ENCODE measurements at places on chromosomes 2 and 18.
A peak's percentile ranks its signal among the peaks of the same experiment; 100 is the strongest.

- DNase-seq = peak; percentile 69
These were observed 819.6 kb upstream of the FSHR start for GRCh38 chr2:49973917-49974368.

GRCh38 chr2:196591621-196592022, 47.9 kb upstream of the CCDC150 start:
- no peak for DNase-seq

DNA sequence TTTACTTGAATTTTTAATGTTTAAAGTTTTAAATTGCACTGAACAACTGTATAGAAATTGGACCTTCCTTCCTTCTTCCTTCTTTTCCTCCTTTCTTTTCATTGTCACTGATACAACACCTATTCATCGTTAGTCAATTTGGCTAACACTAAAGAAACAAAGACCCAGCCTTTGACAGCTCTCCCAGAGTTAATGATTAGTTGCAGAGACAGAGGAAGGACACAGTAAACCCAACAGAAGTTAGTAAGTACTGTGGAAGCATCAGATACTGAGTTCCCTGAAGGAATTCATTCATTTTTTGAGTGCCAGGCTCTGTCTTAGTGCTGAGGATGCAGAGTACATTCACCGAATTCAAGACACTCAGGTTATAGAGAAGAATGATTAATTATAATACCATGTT, 77.9 kb upstream of the RAB27B start:
- DNase-seq = no peak

- no peak for DNase-seq
These were observed 50.0 kb downstream of the SFXN5 start for GRCh38 chr2:73021371-73022010.

DNA sequence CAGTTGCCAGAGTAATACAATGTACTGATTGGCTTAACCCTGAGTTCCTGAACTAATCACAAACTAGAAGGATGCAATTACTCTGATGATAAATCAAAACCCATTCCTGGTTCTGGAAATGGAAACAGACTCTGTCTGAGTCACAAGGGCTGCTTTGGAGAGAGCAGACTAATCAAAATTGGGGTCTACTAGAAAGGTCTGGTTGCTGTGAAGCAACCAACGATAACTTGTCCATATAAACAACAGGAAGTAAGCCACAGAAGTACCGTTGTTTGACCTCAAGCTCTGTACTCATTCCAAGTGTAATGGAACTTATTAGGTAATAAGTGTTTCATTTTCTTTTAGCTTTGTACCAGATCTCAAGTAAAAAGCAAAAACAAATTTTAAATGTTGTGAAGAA, 49.7 kb downstream of the RASGRP3 start:
- DNase-seq = no peak

DNA sequence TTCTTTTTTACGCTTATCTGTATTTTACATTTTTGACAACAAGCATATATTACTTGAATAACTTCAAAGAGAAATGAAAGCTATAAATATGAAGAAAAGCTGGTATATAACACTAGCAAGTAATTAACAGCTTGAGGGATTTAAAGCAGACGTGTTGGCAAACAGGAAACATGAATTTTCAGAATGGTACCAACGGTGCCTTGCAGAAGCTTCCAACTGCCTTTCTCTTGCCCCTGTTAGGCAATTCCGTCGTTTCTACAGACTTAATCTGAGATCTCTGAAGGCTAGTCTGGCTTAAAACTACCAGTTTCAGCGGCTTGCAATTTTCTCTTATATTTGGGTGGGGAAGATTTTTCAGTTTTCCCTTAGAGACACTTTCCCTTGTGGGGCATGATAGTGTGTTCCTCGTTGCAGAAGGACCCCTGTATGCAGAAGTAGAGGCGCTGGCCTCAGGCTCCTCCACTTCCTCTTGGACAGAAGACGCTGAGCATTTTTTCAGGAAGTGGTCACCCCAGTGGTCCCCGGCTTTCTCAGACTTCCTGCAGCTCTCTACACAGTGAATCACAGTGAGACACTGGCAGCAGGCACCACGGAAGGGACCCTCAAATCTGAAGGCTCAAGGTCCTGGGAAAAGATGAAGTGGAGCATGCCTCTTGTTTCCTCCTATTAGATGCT, 56.2 kb upstream of the SLC16A14 start:
- no peak for DNase-seq

GRCh38 chr2:50582164-50582563, 449.8 kb downstream of the NRXN1 start:
- DNase-seq = no peak

GRCh38 chr2:220033546-220033945, 406.1 kb downstream of the SLC4A3 start:
- no peak for DNase-seq

DNA sequence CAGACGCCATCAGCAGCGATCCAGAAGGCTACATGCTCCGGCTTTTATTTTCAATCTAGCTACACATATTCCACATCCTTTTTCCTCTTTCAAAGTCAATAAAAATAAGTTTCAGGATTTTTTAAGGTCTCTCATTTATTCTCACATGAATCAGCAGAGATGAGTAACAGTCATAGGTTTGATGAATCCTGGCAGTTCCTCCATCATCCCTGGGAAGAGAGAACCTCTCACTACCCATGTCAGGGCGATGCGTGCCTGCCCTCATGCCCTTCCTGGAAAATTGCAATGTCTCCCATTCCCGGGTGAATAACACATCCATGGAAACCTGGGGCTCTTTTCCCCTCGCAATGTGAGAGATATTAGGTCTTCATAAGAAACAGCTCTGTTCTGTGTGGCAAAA, 301.1 kb upstream of the SMIM21 start:
- no peak for DNase-seq

DNA sequence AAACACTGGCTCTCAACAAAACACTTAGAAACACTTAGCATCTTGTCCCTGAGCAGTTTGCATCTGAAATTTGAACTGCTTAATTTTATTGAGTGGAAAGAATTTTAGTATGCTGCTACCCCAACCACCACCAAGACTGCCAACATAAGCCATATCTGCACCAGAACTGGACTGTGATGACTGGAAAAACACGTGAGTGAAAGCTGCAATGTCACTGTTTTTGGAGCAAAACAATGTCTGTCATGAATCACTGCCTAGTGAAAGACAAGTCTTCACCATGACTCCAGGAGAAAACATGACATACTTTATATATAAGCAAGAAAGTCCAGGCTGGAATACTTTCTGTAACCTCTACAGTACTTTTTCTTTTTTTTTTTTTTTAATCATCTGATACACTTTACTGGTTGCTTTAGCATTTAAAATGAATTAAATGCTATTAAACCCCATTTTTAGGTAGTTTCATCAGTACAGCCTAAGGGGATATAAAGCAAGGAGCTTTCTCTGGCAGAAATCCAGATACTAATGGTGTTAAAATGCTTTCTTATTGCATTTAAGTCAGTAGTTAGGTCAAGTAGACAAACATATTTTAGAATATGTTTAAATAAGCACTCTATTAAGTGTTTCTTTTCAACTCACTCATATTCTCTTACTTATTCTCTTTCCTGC, 2129.4 kb upstream of the PIK3C3 start:
- DNase-seq = no peak

- no peak for DNase-seq
These were observed 48.1 kb downstream of the TMEM185B start for GRCh38 chr2:120174963-120175581.

DNA sequence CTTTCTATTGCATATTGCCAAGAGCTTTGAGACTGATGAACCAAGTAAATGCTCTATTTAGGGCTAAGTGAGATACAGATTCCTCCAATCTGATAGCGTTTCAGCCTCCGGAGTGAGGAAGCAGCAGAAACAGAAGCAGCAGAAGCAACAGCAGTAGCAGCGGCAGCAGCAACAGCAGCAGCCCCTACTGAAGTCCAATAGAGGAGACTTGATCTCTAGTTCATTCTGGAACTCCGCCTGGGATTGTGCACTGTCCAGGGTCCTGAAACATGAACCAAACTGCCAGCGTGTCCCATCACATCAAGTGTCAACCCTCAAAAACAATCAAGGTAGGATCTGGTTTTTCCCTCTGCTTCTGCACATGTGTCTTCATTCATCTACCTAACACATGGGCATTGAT, at the start of gene DPP10:
Gene DPP10 (plus strand): TSS at position 132 of the 400 bp plus-strand sequence.
- no peak for DNase-seq

DNA sequence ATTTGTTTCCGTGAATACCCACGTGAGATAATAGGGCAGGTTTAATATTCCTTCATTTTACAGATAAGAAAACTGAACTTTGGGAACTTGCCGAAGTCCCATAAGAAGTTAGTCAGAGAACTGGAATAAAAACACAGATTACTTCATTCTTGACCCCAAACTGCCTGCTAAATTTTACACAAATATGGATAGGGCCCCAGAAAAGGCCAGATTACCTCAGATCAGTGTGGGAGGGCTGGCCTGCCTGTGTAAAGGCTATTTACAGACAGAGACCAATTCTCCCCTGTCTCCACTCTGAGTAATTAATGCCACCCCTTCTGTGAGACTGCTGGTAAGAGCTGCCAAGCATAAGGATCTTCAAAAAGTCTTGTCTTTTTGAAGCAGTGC, 139.2 kb downstream of the MGAT5 start:
- DNase-seq = no peak

DNA sequence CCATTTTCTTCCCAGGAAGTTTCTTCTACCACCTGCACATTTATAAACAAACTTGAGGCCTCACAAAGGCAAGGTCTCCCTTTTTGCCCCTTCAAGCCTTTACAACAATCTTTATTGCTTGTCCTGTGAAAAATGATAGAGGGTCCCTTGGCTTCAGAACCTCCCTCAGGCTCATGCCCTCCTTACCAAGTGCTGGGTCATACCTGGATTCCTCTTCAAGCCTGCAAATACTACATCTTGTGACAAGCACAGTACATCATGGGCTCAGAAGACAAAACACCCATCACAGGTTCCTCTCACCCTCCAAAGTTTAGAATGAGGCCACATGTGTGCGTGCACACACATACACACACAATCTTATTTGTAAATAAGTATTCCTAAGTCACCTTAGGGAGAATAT, 9.1 kb downstream of the CAPN14 start:
- DNase-seq = no peak

DNA sequence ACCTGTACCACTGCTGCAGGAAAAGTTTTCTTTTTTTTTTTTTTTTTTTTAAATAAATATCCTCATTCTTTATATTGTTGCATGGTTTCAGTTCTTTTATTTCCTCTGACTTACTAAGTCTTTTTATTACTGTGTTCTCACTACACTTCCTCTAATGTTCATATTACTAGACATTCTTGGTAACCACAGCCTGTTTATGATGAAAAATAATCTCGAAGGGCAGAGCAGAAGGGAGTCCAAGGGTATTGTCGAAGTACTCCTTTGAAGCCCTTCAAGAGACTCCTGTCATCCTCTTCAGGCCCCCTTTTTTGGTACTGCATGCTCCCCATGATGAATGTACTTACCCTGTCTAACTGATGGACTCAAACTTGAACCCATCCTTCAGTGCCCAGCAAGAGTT, 61.2 kb downstream of the RND3 start:
- no peak for DNase-seq

DNA sequence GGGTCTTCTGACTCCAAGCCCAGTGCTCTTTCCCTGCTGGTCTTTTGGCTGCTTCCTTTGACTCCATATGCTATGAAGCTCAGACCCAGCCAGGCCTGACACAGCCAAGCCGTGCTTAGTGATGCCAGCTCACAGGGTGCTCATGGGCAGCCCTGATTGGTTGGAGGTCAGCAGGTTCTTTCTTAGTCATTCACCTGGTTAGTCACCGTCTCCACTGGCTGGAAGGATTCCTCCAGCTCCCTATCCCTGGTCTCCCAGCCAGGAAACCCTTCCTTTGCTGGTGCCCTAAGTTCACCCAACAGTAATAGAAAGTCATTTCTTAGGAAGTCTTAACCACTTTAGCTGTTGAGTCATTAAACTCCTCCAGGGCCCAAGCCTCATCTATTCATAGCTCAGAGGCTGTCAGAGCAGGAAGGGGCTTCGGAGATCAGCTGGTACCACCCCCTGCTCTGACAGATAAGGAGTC, 3.9 kb downstream of the KCNK3 start:
- DNase-seq = no peak

- no peak for DNase-seq
These were observed 6.9 kb upstream of the CCBE1 start for GRCh38 chr18:59704146-59704545.

- DNase-seq = no peak
These were observed 58.8 kb downstream of the BOD1L2 start for GRCh38 chr18:57205641-57206040.
